ENCODE measurements at places on chromosomes 7 and 10.

GRCh38 chr10:87545783-87546182, 41.1 kb downstream of the MINPP1 start:
- DNase-seq, result no peak

GRCh38 chr7:139618482-139619366, 95.2 kb downstream of the CLEC2L start:
- peak; percentile 77 for DNase-seq

- no peak for DNase-seq
Observed at GRCh38 chr7:47572939-47573757, 8.8 kb downstream of the TNS3 start.

DNA sequence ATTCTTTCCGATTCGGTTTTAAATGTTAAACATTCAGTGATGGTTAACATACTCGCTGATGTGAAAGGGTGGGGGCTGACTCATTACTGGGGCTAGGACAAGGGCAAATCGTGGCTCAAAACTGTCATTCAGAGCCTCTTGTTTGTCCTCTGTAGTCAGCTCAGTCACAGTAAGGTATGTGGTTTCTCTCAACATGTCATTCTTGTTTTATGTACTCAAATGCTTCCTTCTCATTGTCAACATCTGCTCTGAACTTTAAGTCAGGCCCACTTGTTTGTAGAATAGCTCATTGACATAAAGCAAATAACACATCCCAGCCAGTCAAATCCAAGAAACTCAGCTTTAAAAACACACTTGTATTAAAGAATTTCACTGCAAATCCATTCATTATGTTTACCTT, 7.3 kb downstream of the SLC16A9 start:
- DNase-seq, result no peak

DNA sequence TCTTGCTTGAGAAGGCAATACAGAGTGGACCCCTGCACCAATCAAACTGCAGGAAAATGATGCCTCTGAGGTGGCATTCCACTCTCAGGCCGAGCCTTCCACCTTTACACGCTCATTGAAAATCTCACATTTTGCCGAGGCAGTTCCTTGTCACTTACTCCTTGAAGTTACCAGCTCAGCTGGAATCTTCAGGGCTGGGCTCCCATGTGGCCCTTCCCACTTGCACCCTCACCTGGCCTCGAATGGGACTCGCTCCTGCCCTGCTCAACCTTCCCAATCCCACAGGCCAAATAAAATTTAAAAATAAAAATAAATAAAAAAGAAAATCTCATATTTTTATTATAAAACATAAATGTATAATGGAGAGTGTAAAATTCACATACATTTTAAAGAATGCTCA, 790.7 kb upstream of the COBL start:
- DNase-seq, result no peak

GRCh38 chr7:83648464-83649241, at the start of gene SEMA3E:
Gene SEMA3E, minus strand, starts transcription at chr7:83649139.
- DNase-seq, result no peak

GRCh38 chr7:87592300-87592699, 8.4 kb downstream of the ABCB1 start:
- DNase-seq, result no peak

GRCh38 chr7:23852988-23853387, 143.0 kb downstream of the STK31 start:
- DNase-seq, result no peak

GRCh38 chr7:155048006-155048405, 22.1 kb upstream of the HTR5A start:
- no peak for DNase-seq

DNA sequence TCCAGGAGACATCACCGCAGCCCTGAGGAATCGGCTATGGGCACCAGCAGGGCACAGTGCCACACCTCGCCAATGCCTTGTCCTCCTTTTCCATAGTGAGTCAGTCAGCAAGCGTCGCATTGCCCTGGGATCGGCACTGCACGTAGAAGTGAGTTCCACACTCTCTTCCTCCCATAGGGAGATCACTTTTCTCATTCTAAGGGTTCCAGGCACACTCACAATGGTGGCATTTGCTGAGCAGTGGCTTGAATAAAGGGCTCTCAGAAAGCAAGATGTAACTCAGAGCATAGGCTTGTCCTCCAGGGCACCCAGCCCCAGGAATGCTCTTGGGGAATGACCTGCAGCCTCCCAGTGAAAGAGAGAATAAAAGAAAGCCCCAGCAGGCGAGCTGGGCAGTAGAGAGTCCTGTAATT, 1.1 kb upstream of the VIM start:
- DNase-seq, result no peak

GRCh38 chr7:29375641-29376562, 181.3 kb downstream of the CHN2 start:
- no peak for DNase-seq

- no peak for DNase-seq
Observed at GRCh38 chr10:80552151-80552646, 14.5 kb downstream of the SH2D4B start.
